HCT116 (cell line): ENCODE measurements at places on chromosomes 16 and 17.

DNA sequence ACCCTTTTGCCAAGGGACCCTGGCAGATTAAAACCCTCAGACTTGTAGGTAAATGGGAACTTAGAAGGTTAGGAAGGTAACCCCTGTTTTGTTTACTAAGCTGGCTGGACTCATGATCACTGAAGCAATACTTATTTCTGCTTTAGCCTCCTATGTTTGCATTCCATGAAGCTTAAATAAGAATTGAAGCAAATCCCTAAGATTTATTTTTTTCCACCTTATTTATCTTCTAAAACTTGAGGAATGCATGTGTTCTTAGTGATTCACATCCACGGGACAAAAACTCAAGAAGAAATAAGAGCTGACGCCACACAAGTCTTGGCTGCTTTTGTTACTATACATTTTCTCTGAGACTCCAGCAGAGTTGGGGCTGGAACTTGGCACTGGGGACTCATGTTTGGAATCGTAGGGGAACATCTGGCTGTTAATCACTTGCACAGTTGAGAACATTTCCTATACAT lies 35.5 kb downstream of the CLUAP1 start:
- H3K36me3 ChIP-seq: peaks cover 28% of the 10 kb centered on the region
- H3K27ac ChIP-seq: no peak overlapping the region
- DNase-seq: no peak
- H3K4me3 ChIP-seq: no peak overlapping the region
- no peaks in the 10 kb centered on the region for H3K27me3 ChIP-seq

GRCh38 chr17:75645501-75645888 lies 12.3 kb downstream of the SMIM5 start:
- DNase-seq: peak; percentile 90
- peaks cover 34% of the 10 kb centered on the region for H3K4me1 ChIP-seq
- no peaks in the 10 kb centered on the region for H3K27me3 ChIP-seq
- H3K36me3 ChIP-seq: peaks cover 7% of the 10 kb centered on the region; the same call in 1 of the 2 replicates
- H3K4me3 ChIP-seq: peak overlapping the region; percentile 8

GRCh38 chr16:30526137-30526822 lies at the start of gene ZNF768:
ZNF768 (minus strand) TSS chr16:30526566; CDS start chr16:30526413, 153 bp downstream.
- peaks cover 7% of the 10 kb centered on the region for H3K4me1 ChIP-seq
- H3K27me3 ChIP-seq: no peaks in the 10 kb centered on the region
- peak within 1 kb of the TSS; percentile 69 for H3K4me3 ChIP-seq
- DNase-seq: no peak
- no peaks in the 10 kb centered on the region; the same call in 1 of the 2 replicates for H3K36me3 ChIP-seq

- H3K27me3 ChIP-seq: no peaks in the 10 kb centered on the region
- H3K36me3 ChIP-seq: no peaks in the 10 kb centered on the region
- H3K4me1 ChIP-seq: peaks cover 7% of the 10 kb centered on the region; the same call in 1 of the 2 replicates
- no peak overlapping the region for H3K27ac ChIP-seq
These were observed 17.7 kb downstream of the NPRL3 start for GRCh38 chr16:120756-121155.
